ENCODE measurements at places on chromosomes 2 and 18. TPM values are rescaled to one million over a fixed set of nuclear protein-coding genes. Genes with fewer than 3 reads are reported as not detected.

GRCh38 chr2:128558895-128559532 is 240.3 kb upstream of the HS6ST1 start:
- no peak overlapping the region for H3K4me3 ChIP-seq
- H3K36me3 ChIP-seq, result no peaks in the 10 kb centered on the region
- no peaks in the 10 kb centered on the region for H3K27me3 ChIP-seq
- no peak overlapping the region for H3K27ac ChIP-seq

DNA sequence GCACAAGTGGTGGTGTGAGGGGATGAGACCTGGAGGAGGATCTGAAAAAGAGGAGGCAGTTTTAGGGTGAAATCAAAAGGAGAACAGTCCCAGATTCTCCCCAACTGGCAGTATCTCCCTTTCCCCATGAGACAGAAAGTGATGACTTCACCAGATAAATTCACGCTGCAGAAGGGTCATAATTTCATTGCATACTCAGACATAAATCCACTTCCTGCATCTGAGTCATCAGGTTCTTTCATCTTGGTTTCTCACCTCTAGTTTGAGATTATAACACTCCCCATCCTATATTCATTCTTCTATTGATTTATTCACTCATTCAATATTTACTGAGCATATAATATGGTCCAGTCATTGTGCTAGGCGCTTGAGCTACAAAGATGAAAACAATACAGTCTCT is 64.7 kb downstream of the CCDC148 start:
- no peak overlapping the region for H3K27ac ChIP-seq
- no peaks in the 10 kb centered on the region for H3K36me3 ChIP-seq

DNA sequence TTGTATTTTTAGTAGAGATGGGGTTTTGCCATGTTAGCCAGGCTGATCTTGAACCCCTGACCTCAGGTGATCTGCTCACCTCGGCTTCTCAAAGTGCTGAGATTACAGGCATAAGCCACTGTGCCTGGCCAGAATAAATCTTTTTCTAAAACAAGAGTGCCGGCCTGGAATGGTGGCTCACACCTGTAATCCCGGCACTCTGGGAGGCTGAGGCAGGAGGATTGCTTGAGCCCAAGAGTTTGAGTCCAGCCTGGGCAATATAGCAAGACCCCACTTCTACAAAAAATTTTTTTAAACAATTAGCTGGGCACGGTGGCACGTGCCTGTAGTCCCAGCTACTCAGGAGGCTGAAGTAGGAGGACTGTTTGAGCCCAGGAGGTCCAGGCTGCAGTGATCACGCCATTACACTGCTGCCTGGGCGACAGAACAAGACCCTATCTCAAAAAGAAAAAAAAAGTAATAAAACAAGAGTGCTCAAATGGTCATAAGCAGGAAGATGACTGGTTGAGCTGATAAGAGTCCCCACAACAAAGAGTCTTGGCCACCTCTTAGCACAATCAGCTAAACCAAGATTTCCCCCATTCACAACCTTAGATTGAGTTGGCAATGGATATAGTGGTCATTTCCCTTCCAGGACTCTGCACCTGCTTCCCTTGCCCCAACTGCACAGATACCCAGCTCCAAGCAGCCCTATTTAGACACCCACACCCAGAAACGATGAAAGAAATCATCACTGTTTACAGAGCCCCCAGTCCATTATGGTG is 5.8 kb upstream of the UCN start:
- no peak overlapping the region for H3K27ac ChIP-seq
- DNase-seq, result no peak
- no peaks in the 10 kb centered on the region for H3K4me1 ChIP-seq
- peaks cover 27% of the 10 kb centered on the region for H3K36me3 ChIP-seq
- H3K27me3 ChIP-seq, result peaks cover under 1% of the 10 kb centered on the region
- no peak overlapping the region for H3K4me3 ChIP-seq

DNA sequence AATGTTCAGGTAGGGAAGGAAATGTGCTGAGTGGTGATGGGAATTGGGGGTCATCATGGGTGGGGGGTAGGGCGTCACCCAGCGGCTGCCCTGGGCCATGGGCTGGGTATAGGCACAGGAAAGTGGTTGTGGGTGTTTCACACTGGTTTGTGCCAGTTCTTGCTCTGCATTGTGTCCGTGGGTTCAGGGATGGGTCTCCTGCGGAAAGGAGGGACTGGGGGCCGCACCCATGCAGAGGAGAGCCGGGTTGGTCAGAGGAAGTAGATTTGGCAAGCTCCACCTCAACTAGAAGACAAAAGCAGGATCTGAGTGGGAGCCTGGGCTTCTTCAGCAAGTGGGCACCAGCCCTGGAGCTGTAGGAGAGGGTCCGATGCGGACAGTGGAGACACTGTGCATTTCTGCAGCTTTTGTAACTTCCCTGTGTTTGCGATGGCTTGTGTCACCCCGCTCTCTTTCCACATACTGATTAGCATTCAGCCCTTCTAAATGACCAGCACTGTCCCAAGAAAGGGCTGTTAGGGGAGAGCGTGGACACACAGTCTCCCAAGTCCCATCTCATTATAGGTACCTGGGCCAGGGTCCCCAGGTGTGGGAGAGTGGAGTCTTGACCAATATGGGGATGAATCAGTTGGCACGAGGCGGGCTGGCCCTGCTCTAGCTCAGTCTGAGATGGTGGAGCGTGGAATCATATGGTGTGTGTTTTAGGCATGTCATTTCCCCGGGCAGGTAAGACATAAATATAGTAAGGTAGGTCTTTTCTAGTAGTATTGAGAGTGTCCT is 67.2 kb downstream of the LRRFIP1 start:
- no peaks in the 10 kb centered on the region for H3K27me3 ChIP-seq
- H3K4me3 ChIP-seq, result peak overlapping the region; percentile 88
- H3K4me1 ChIP-seq, result peaks cover 79% of the 10 kb centered on the region
- DNase-seq, result peak; percentile 74

GRCh38 chr2:151999053-151999452 is 99.8 kb downstream of the CACNB4 start:
- no peak overlapping the region for H3K4me3 ChIP-seq
- no peaks in the 10 kb centered on the region for H3K27me3 ChIP-seq
- H3K36me3 ChIP-seq, result no peaks in the 10 kb centered on the region
- H3K27ac ChIP-seq, result no peak overlapping the region
- peaks cover 4% of the 10 kb centered on the region for H3K4me1 ChIP-seq

CENPA gene
- total RNA-seq, result 0.78 TPM

RNU2-63P gene
- not detected for total RNA-seq

DRC1 gene
- not detected for total RNA-seq

Measured in upper lobe of right lung (tissue), 1 donor.